ENCODE measurements at places on chromosomes 11 and 22. TPM values are rescaled to one million over a fixed set of nuclear protein-coding genes. Genes with fewer than 3 reads are reported as not detected.

GRCh38 chr11:64383580-64383979 is 24.6 kb downstream of the RPS6KA4 start:
- no peaks in the 10 kb centered on the region for H3K36me3 ChIP-seq
- no peak overlapping the region for H3K4me3 ChIP-seq
- H3K27ac ChIP-seq, result no peak overlapping the region
- H3K4me1 ChIP-seq, result peaks cover 22% of the 10 kb centered on the region
- no peak for DNase-seq

Gene LRP4
- total RNA-seq, result 1.6 TPM

Gene SOX6
- 0.63 TPM for total RNA-seq

Gene OR52I1
- total RNA-seq, result not detected

DNA sequence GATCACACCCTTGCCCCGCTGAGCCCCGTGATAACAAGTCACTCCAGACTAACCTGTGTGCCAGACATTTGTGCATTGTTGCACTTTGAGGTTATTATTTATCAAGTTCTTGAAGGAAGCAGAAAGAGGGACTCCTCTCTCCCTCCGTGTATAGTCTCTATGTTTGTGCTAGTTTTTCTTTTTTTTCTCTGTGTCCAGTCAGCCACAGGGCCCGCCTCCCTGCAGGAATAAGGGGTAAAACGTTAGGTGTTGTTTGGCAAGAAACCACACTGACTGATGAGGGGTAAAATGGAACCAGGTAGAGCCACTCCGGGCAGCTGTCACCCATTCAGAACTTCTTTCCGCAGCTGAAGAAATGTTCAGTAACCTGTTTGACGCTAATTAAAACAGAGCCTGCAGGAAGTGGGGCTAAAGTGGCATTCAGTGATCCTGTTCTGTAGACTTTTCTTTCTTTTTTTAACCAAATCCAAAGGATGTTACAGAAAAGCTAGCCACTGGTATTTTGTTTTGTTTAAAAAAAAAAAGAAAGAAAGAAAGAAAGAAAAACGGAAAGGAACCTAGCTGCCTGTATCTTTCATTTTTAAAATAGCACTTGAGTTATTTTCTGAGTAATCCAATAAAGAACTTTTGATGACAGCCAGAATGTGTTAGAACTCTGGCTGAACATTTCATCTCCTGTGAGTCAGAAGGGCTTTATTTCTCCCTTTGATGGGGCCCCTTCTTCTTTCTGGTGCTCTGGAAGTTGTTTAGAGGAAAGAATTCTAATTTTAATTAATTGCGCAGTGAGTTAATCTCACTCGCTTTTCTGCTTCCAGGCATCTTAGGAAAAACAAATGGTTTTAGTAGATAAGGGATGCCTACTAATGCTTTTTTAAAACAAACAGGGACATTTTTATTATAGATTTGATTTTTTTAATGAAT is 58.2 kb downstream of the COMMD9 start:
- DNase-seq, result peak; percentile 68
- peaks cover 32% of the 10 kb centered on the region for H3K4me1 ChIP-seq
- H3K27me3 ChIP-seq, result peaks cover 2% of the 10 kb centered on the region
- H3K27ac ChIP-seq, result peak overlapping the region; percentile 26
- peak overlapping the region; percentile 72 for H3K4me3 ChIP-seq

- no peak overlapping the region for H3K4me3 ChIP-seq
- H3K36me3 ChIP-seq, result no peaks in the 10 kb centered on the region
- DNase-seq, result no peak
- H3K27ac ChIP-seq, result no peak overlapping the region
Measured at GRCh38 chr22:47282366-47282765, 519.9 kb downstream of the TBC1D22A start.

DNA sequence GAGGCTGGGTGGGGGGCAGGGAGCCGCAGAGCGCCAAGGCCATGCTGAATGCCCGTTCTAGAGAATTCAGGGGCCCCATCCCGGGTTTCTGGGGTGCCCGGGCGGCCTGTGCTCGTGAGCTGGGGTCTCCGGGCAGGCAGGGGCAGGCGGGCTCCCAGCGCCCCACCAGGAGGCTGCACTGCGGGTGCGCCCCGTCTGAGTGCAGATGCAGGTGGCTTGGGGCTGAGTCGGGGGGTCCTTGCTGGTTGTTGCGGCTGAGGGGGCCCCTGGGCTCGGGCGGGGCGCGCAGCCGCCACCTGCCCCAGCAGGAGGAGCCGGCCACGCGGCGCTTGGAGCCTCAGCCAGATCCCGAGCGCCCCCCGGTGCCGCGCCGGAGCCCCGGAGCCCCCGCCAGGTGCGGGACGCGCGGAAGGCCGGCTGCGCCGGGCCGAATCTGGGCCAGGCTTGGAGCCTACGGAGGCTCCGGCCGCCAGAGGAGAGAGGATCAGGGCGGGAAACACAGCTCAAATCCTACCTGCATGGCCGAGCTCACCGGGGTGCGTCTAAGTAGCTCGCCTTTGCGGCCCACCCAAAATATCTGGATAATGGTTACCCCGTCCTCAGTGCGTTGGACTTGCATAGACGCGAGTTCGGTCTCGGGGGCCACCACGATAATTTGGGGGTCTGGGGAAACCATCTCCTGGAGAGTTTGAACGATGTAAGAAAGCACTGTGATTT is 590 bp upstream of the IGF2 start:
- no peak for DNase-seq
- peaks cover 50% of the 10 kb centered on the region for H3K27me3 ChIP-seq
- no peak overlapping the region for H3K4me3 ChIP-seq
- no peaks in the 10 kb centered on the region for H3K36me3 ChIP-seq

Gene IL18
- total RNA-seq, result 1.5 TPM

DNA sequence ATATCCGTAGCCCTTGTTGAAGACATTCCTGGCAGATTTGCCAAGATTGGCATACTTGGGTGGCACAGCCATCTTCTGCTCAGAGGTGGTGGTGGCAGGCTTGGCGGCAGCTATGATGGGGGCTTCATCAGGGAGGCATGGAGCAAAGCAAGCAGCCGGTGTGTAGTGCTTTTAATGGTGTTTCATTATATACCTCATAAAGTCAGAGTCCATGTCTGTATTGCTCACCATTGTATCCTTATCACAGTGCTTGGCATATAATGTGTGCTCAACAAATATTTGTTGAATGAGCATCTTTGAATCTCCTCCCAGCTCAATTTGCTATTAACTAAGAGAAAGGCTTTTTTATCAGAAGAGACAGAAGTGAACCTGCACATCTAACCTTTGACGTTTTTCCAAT is 7.8 kb upstream of the DNHD1 start:
- H3K4me1 ChIP-seq, result no peaks in the 10 kb centered on the region
- H3K36me3 ChIP-seq, result peaks cover 4% of the 10 kb centered on the region
- no peak overlapping the region for H3K4me3 ChIP-seq
- no peak for DNase-seq
- peaks cover 3% of the 10 kb centered on the region for H3K27me3 ChIP-seq

DNA sequence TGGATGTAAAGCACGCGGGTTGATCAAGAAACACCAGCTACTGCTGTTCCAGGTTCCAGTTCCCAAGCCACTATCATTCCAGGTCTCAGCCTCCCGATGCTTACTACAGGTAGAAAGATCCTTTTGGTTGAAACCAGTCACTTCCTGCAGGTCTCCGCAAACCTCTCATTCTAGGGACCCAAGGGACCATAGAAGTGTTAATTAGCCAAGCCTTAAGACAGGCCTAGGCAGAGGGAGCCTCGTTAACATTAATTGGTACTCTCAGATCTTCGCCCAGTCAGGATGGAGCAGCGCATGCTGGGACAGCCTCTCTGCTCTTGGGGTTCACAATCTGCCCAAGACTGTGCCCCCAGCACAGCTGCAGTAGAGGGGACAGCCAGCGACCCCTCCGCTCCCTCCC is 11.2 kb upstream of the OAF start:
- no peak overlapping the region for H3K4me3 ChIP-seq
- H3K4me1 ChIP-seq, result peaks cover 13% of the 10 kb centered on the region
- H3K27ac ChIP-seq, result no peak overlapping the region

Measured in HFFc6 (cell line).